ENCODE measurements at places on chromosomes 1 and 21.

DNA sequence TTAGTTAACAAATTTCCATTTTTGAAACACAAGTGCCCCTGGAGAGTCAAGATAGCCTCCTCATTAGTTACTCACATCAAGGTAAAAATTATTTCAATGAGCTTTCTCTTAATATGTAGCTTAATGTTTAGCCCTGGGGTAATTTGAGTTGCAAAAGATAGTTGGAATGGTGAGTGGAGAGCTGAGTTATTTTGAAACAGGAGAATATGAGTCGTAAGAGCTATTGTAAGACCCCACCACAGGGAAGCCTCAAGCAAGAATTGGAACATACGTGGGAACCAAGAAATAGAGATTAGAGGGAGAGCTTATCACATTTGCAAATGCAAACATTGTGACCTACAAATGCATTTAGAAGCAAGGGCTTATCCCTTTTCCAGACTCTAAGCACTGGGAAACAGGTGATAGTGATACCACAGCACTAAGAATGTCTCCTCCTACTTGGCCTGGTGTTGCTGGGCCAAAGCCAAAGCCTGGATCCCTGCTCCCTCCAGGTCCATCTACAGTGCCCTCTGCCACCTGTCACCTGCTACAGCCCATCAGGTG is 635.1 kb downstream of the PTPRC start:
- no peak for DNase-seq

DNA sequence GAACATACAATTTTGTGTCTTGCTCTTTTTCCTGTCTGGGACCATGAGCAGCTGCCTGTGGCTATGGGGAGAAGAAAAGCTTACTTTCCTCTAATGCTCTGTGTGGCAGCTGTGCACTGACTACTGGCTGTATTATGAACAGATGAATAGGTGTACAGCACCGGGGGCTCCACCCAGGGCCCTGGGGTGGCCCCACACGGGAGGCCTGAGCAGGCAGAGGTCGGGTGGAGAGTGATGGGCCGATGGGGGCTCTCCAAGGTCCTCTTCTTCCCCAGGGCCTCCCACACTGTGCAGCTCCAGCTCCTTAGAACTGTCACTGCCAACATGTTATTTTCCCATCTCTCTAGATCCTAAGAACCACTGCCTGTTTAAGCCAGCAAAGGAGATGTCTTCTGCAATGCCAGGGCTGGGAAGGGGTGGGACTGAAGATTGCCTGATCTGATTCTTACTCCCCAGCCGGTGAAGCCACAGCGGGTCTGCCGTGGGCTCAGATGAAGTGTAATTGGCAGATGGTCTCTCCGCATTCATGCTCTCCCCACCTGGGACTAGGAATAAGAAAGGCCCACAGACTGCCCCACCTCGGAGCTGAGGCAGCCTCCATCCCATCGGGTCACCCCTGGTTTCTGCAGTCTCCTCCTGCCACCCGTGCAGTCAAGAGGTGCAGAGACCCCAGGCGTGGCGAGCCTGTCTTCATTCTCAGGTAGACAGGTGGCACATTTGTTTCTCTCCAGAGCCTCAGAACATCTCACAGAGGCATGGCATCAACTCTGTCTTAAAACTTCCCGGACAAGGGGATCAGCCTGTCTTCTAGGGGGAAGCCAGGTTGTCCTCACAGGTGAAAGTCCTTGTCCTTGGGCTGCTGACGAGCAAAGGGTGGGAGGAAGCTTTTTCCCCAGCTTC is 186.5 kb upstream of the GALNT2 start:
- DNase-seq = no peak

GRCh38 chr1:6142036-6142621 is 38.0 kb downstream of the CHD5 start:
- no peak for DNase-seq

- DNase-seq = no peak
These were observed 3.9 kb downstream of the DISP3 start for GRCh38 chr1:11482701-11483479.

- no peak for DNase-seq
These were observed 69.6 kb downstream of the SDC3 start for GRCh38 chr1:30838996-30839395.

DNA sequence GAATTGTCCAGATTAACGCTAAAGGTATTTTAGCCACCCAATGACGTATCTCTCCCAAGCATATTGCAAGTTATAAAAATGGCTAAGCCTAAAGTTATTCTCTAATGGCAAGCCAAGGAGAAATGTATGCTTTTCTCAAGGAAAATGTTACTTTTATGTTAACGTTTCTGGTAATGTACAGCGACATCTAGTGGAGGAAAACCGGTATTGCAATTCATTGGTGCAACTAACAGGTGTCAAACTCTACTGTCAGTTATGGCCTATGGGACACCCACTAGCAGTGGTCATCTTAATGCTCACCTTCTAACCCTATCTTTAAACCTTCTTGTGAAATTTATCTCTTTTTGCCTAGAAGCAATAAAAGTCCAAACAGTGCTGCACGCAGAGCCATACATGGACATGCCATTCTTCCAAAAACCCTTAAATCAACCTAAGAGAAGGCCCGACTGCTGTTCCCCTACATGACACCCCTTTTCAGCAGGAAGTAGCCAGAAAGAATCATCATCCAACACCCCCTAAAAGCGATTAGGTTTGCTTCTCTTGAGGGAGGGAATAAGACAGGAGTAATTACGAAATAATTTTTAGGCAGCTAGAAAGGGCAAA is 68.7 kb upstream of the LRIF1 start:
- DNase-seq = no peak

DNA sequence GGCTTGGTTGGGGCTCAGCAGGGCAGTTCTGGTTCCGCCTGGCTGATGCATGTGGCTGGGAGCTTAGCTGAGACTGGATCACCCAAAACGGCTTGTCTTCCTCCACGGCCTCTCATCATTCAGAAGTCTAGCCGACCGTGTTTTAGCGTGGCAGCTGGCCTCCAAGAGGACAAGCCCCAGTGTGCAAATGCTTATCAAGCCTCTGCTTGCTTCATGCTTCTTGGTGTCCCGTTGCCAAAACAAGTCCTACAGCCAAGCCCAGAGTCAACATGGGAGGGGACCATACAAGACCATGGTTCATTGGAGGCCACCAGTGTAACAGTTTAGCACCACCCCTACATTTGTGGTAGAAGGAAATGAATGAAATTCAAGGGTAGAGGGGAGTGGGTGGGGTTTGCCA is 10.5 kb upstream of the KDF1 start:
- DNase-seq = no peak

DNA sequence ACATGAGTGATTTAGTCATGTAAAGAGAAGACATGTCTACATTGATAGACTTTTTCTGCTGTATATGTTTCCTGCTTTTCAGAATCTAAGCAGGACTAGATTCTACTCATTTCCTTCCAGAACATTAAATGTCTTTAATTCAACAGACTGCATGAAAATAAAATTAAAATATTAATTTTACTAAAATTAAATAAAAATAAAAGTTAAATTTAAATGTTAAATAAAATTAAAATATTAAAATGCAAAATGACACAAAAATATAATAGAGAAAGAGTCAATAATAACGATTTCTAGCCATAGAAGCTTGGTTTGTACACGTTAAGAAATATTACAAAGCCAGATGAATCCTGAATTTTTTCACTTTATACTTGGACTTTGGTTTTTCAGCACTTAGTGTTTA is 552.8 kb upstream of the NR5A2 start:
- no peak for DNase-seq

- no peak for DNase-seq
These were observed 227.9 kb downstream of the DYRK1A start for GRCh38 chr21:37594472-37594951.

GRCh38 chr1:151143057-151143435 is 3.4 kb downstream of the SEMA6C start:
- DNase-seq = no peak

DNA sequence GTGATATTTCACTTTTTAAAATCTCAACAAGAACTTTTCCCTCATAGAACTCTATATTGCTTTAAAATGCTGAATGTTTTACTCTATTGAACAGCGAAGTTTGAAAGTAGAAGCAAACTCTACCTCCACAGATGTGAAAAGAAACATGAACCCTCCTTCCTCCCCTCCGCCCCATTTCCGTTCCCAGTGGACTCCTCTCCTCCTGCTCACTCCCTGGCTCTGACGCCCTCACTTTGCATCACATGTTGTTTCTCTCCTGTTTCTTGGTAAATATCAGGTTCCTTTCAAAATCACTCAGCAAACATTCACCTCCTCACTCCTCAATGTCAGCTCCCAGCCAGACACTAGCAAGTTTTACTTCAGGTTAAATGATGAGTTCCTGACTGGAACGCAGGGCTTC is 34.6 kb downstream of the KCNH1 start:
- DNase-seq = no peak

- no peak for DNase-seq
These were observed 661.5 kb upstream of the ZP4 start for GRCh38 chr1:238552271-238552670.

DNA sequence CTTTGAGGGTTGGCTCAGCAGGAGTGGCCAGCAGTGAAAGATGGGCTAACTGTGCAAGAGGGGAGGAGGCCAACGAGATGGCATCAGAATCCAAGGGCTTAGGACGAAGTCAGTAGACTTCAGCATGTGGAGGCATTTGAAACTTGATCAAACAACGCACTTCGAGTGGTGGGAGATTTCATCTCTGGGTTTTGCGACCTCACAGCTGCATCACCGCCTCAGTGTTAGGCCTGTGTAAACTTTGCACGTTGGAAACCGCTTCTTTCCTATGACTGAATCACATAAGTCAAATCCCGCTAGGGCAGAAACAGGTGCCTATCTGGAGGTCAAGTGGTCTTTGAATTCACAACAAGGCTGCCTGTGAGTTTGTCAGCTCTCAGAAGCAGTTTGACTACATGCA is 17.8 kb downstream of the TFF3 start:
- DNase-seq = no peak

- DNase-seq = no peak
These were observed 270.2 kb downstream of the TBX15 start for GRCh38 chr1:118717893-118718292.

GRCh38 chr1:39585933-39586332 is 9.3 kb upstream of the PABPC4 start:
- no peak for DNase-seq

DNA sequence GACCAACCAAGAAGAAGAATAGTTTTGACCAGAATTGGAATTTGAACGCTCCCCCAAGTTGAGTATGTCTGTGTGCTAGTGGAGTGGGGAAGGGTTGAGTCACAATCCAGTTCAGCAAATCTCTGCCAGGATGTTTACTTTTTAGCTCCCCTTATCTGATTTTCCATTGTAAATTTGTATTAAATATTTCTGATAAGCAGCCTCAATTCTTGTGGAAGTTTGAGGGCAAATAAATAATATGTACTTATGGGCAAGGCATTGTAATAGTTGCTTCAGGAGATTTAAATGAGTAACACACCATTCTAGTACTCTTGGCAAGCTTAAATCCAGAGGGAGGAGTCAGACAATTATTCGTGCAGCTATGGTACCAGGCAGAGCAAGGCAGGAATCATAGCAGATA is 14.4 kb downstream of the CXADR start:
- DNase-seq = no peak

- no peak for DNase-seq
These were observed 47.3 kb downstream of the UBIAD1 start for GRCh38 chr1:11320153-11320936.

DNA sequence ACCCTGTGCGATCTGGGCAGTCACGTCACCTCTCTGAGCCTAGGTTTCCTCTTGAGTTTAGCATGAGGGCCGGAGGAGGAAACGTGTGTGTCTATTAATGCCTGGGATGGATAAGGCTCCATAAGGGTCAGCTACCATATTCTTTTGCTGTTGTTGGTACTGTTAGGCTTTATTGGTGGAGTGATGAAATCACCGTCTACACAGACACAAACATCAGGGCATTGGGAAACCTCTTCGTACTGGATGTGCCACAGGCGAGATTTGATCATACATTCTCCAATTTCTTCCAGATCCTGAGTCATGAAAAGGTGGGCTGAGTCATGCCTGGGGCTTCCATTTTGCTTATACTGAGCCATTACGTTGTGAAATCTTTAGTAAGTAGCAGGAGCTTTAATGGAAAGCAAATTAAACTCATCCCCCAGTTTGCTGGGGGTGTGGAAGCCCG is 24.9 kb upstream of the GRHL3 start:
- peak; percentile 78 for DNase-seq

DNA sequence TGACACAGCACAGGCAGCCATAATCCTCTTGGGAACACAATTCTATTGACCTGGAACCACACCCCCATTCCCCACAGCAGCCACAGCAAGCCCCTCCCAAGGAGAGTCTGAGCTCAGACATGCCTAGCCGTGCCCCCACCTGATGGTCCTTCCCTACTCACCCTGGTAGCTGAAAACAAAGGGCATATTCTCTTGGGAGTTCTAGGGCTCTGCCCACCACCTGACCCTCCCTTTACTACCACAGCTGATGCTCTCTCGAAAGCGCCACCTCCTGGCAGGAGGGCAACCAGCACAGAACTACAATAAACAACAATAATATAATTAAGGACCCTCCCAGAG is 184.8 kb upstream of the COA6 start:
- no peak for DNase-seq

- no peak for DNase-seq
These were observed 7.7 kb downstream of the DUSP10 start for GRCh38 chr1:221734187-221734586.

GRCh38 chr1:169070547-169070946 is 35.9 kb upstream of the ATP1B1 start:
- no peak for DNase-seq

- no peak for DNase-seq
These were observed 63.4 kb upstream of the STUM start for GRCh38 chr1:226485192-226485591.

DNA sequence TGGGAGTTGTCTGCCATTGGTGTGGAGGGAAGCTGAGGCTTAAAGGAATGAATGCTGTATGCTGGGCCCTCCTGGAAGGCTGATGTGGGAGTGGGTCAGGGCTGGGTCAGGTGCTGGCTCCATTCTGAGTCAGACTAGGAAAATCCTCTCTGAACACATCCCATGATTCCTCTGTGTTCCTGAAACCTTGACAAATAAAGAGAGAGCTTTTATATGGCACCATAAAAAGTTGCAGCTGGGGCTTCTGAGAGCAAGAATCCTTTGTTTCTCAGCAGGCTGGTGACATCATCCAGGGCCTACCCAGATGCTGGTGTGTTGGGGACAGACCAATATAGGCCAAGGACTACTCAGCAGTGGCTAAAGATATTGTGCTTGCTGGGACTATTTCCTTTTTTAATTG is 27.8 kb upstream of the NFASC start:
- no peak for DNase-seq

GRCh38 chr1:96473791-96474434 is 247.7 kb upstream of the PTBP2 start:
- DNase-seq = peak; percentile 39

GRCh38 chr1:159261721-159262494 is 40.2 kb upstream of the FCER1A start:
- no peak for DNase-seq

GRCh38 chr1:175870217-175870616 is 126.8 kb upstream of the TNR start:
- DNase-seq = no peak

- no peak for DNase-seq
These were observed 113.6 kb downstream of the LRRC40 start for GRCh38 chr1:70091811-70092210.
